ENCODE measurements at places on chromosomes 2 and 18. TPM values are rescaled to one million over a fixed set of nuclear protein-coding genes. Genes with fewer than 3 reads are reported as not detected.

DNA sequence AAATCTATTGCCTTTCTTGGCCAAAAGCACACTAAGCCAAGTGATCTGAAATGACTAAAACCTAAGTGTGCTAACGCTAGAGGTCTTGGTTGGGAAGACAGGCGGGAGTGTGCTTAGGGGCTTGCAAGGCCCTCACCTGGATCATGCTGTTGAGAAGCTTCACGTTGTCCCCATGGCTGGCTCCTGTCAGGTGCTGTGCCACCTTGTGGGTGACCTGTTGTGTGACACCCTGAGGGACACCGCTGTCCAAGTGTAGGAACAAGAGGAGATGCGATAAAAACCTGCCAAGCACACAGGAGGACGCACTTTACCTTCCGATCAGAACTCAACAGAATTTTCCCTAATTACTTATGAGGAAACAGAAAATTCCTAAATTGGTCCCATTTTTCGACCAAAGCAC, 50.8 kb downstream of the EPG5 start:
- DNase-seq = peak; percentile 44

DNA sequence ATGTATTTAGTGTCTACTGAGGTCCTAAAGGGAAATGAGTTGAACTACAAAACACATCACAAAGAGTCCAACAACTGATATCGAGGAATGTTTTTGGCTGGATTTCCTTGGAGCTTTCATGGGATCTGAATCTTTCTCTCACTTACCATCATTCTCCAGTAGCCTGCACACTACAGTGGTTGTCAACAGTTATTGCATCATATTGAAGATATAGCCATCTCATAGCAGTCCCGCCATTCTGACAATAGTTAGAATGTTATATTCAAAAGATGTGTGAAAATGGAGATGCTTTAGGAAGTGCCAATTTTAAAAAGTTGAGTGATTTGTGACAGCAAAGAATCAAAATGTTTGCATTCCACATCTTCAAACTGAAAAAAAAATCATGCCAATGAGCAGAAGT, 186.8 kb downstream of the DSC3 start:
- no peak for DNase-seq

DNA sequence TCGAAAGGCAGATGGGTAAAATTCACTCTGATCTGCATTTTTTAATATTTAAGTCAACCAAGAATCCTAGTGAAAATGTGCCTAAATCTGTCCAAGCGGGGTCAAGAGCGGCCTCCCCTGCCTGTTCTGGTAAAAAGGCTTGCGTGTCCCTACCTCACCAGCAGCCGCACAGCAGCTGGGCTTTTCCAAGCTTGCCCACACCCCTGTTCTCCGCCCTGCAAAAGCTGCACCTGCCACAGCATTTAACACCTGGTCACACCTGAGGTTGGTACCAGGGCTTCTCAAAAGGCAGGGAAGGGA, 25.8 kb upstream of the TMEM182 start:
- DNase-seq = no peak

- DNase-seq = no peak
These were observed 35.9 kb downstream of the SPRED2 start for GRCh38 chr2:65396348-65397026.

- no peak for DNase-seq
These were observed 34.2 kb downstream of the PKDCC start for GRCh38 chr2:42082016-42082415.

GRCh38 chr2:196383799-196384198, 212.4 kb upstream of the STK17B start:
- DNase-seq = no peak

- no peak for DNase-seq
These were observed 1337.6 kb upstream of the SLC39A10 start for GRCh38 chr2:194319222-194319992.

- no peak for DNase-seq
These were observed 26.8 kb downstream of the PLEK start for GRCh38 chr2:68391869-68392268.

DNA sequence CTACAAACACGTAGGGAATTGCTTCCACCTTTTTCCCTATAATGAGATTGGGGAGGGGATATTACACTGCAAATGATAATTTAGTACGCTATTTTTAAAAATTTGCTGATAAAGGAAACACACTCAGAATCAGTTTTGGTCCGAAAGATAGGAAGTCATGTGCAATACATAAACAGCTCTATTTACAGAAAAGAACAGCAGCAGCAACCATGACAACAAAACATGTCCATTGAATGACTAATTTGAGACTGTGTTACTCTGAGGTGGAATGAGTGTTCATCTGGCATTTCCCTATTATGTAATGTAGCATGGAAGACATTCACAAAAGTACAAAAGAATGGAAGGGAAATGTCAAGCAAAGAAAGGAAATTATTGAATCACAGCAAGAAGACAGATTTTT, 337.2 kb downstream of the NBAS start:
- DNase-seq = no peak

DNA sequence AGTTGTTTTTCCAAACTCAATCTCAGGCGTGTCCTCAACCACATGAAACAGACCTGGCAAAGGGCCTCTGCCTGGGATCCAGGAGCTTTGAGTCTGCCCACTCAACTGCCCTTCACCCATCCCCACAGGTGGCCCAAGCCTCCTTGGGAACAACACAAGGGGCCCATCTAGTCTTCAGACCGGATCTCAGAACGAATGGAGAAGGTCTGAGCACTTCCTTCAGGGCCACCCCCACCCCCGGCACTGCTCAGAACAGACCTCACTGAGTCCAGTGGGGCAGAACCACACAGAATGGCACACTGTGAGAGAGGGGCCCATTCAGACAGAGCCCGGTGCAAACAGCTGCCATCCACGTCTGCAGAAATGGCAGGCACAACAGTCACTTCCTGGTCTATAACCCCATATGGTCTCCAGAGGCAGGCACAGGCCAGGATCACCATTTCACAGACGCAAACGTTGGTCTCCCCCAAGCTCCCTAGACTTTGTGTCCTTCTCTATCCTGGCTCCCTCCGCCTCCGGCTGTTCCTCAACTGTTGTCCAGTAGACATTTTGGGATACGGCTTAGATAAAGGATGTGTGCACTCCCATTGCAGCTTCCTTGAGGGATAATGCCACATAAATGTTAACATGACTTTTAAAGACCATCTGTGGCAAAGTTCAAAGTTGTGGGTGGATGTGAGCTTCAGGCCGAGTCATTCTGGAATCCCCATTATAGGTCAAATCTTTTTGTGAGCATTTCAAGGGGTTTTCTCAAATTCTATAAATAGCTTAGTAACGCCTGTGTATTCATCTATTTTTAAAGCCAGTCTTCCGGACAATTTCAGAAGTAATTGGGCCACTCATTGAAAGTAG, 149.7 kb downstream of the SMAD7 start:
- peak; percentile 71 for DNase-seq

GRCh38 chr2:122061206-122061605, 305.8 kb downstream of the TSN start:
- no peak for DNase-seq

GRCh38 chr2:201344663-201345366, 12.3 kb downstream of the FLACC1 start:
- DNase-seq = no peak

DNA sequence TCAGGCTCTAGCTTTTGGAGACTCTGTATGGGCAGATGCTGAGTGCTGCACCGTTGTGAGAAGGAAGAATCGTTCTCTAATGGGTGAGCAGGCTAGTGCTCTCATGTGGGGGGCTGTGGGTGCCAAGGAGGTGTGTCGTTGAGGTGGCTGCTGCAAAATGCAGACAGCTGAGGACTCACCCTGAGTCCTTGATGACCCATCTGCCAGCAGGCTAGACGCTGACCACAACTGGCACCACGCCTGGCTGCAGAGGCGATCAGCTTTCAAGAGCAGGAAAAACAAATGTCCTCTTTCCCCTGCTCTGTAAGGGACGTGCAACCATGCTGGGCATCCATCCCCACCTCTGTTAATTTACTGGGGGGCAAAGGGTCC, 48.2 kb downstream of the HAUS1 start:
- DNase-seq = no peak

- no peak for DNase-seq
These were observed 14.7 kb downstream of the NIFK start for GRCh38 chr2:121721926-121722325.

DNA sequence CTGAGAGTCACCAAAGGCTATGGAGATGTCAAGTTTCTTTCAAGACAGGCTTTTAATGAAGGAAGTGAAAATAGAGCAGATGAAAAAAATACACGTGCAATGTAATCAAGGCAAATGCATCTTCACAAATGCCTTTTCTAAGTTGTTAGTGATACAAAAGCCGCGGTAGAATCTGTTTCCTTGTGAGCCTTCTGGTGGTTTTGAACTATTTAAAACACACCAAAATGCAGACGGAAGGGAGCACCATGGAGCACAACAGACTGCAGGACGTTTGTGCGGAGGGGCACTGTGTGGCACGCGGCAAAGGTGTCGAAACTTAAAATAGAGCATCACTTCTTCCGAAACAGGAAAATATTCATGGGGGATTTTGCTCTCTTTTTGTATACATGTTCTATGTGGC, 65.0 kb upstream of the BOD1L2 start:
- DNase-seq = no peak

GRCh38 chr18:51953521-51953920, 386.5 kb upstream of the DCC start:
- no peak for DNase-seq

GRCh38 chr2:169066897-169067296, 2.5 kb upstream of the DHRS9 start:
- no peak for DNase-seq

GRCh38 chr2:52343706-52344266, 1311.9 kb upstream of the NRXN1 start:
- DNase-seq = no peak

DNA sequence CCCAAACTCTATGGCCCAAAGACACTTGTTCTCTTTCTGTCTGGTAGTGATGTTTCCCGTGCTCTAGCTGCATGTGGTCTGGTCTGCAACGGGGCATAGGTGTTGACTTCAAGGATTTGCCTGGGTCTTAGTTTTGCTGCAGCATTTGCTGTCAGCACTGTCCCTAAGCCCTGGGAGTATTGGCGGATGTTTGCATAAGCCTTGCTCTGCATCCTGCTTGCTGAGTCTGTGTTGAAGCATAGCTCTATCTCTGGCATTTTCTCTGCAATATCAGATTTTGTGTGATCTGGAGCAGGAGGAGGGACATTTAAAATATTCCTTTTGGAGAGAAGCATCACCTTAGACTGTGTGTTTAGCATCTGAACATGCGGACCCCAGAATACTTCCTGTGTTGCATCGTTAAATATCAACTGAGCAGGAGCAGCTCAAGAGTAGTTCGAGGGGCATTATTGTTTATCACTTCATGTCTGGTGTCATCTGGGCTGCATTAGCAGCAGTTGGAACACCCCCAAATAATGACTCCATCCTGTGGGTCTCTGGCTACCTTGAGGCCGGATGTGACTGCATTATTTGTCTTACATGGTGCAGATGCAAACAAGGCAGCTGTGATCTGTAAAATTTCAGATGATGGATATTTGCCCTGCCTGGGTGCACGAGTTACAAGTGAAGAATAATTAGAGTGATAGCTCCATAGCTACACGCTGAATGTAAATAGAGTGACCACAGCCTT, 231.7 kb downstream of the TRIB2 start:
- no peak for DNase-seq

The CROCC2 gene
- 0.77 TPM for total RNA-seq

The VIL1 gene
- total RNA-seq = 0.17 TPM

The PIEZO2 gene
- total RNA-seq = 12.7 TPM
